ENCODE measurements at places on chromosomes 2 and 18.

DNA sequence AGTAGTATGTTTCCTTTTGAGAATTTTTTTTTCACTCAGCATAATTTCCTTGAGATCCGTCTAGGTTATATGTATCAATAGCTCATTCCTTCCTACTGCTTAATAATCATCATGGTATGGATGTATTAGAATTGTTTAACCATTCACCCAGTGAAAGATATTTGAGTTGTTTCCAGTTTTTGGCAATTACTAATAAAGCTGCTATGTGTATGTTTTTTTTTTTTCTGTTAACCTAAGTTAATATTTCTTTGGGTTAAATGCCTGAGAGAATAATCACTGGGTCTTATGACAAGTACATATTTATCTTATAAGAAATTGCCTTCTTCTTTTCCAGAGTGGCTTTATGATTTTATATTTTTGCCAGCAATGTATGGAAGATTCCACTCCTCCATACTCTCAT lies 96.4 kb upstream of the ST6GAL2 start:
- DNase-seq = no peak

GRCh38 chr18:7196421-7196820 lies 34.5 kb upstream of the LRRC30 start:
- no peak for DNase-seq

GRCh38 chr2:9703085-9703678 lies 72.4 kb upstream of the YWHAQ start:
- DNase-seq = no peak

- no peak for DNase-seq
Observed at GRCh38 chr2:196939371-196939770, 12.9 kb upstream of the PGAP1 start.

DNA sequence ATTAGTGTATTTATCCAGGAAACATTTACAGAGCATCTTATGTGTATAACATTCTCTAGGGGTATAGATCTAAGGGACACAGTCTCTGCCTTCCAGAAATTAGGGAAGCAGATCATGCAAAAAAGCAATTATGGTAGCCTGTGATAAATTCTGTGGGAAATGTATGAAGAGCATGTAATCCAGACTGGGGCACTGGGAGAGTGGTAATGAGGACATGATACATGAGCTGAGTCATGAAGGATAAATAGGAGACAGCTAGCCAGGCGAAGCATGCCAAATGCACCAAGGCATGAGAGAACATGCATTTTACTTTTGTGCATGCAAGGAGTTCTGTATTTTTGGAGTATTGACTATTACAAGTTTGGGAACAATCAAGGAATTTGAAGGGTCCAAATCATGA lies 8.9 kb upstream of the RPRM start:
- no peak for DNase-seq

DNA sequence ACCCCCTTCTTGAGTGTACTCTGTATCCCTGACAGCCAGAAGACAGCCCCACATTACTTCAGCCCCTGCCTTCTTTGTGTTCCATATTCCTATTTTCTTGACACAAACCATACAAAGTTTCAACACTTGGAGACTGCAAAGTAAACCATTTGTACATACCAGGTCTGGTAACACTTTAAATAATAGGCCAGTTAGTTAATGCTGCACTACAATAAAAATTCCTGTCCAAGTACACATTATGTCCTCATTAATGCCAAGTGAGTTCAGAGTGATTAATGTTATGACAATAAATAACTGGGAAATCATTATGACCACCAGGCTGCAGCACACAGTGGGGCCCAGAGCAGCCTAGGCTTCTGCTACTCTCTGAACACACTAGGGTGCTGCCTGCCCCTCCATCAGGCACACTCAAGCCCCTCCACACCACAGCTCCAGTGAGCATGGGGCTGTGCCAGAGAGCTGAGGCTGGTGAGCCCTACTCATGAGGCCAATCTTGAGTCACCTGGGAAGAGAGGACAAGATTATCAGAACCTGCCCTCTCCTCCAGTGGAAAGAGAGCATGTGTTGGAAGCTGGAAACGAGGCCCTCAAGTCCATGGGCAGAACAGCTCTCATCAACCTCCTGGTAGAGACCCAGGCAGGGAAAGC lies 138.7 kb downstream of the TTC32 start:
- DNase-seq = no peak

DNA sequence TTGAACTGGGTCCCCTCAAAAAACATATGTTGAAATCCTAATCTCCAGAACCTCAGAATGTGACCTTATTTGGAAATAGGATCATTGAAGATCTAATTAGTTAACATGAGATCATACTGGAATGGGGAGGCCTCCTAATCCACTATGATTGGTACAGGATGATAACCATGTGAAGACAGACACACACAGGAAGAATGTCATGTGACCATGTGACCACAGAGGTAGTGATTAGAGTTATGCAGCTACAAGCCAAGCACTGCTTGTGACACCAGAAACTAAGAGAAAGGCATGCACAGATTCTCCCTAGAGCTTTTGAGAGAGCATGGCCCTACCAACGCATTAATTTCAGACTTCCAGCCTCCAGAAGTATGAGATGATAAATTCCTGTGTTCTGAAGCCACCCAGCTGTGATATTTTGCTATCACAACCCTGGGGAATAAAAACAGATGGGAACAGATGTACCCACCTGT lies 47.0 kb upstream of the TGIF1 start:
- DNase-seq = no peak
